ENCODE measurements at places on chromosomes 5 and 9.

- no peak for DNase-seq
These were observed 55.9 kb upstream of the NCS1 start for GRCh38 chr9:130116346-130116745.

- DNase-seq = no peak
These were observed 28.9 kb downstream of the TYRP1 start for GRCh38 chr9:12722131-12722530.

DNA sequence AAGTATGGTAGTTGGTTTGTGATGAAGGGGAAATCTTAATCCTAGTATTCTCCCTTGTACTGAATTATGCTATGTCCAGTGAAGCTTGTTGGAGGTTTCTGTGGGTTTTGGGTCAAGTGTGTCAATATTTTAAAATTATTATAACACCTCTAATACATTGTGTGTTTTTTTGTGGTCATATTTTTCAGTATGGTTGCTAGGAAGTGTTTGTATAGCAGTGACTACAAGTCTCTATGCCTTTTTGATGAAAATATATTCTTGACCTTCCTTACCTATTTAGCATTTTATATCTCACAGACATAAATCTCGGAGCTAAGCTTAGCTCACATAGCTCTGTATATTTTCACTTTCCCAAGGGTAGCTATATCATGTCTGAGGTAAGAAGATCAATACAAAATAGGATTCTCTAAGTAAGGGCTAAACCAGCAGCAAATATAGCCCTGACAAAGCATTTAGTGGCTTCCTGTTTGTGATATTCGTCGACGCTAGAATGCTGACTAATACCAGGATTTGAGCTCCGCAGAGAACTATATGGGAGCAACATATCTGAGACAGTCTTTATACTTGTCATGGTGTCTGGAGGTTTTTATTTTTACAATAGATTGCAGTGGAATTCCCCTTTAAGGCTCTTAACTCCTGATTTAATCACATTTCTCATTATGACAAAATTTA is 82.3 kb downstream of the MACIR start:
- no peak for DNase-seq

DNA sequence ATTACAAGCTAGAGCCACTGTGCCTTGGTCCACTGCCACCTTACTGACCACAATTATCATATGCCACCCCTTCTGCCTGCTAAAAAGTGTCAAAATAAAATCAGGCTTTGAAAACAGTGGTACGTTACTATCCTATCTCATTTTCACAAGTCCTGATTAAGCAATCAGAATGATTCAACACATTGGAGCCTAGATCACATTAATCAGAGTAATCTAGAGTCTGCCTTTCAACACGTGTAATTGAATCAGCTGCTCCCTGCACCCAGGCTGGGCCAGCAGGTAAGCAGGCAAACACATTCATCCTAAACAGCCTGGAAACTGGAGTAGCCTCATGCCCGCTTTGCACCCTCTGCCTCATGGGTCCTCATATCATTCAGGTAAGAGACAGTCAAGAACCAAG is 186.2 kb downstream of the DCP2 start:
- no peak for DNase-seq

DNA sequence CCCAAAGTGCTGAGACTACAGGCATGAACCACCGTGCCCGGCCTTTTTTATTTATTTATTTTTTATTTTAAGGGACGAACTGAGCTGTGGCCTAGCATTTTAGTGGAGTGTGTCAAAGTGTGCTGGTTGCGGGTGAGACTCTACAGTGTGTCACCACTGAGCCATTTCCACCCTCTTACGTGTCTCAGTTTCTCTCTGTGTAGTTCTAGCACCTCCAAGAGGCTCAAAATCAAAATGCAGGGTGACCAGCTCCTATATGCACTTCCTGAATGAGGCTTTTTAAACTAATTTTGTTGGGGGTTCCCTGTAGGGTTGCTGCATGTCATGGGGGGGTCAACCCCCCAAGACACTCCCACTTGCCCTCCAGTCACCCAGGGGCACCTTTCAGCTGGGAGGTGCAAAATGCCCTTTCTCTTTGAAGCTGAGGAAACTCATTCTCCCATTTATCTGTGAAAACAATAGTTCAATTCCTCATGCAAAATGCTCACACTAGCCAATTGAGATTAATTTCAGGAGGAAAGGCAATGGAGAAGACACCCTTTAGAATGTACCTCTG is 69.3 kb downstream of the COL15A1 start:
- no peak for DNase-seq

- no peak for DNase-seq
These were observed 356.0 kb upstream of the PANK3 start for GRCh38 chr5:168935183-168935582.

DNA sequence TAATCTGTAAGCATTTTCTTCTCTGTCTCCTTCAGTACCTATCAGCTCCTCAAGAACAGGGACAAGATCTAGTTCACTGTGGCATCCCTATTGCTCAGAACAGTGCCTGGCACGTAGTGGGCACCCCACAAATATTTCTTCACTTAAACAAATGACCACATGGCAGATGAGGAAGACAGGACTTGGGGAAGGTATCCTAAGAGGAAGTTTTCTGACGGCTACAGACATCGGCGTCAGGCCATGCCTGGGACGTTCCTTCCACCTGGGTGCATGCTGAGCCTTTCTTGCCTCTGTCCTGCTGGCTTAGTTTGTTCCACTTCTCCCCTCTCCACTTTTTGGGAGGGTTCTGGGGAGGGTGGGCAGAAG is 60.2 kb downstream of the NEURL1B start:
- no peak for DNase-seq

DNA sequence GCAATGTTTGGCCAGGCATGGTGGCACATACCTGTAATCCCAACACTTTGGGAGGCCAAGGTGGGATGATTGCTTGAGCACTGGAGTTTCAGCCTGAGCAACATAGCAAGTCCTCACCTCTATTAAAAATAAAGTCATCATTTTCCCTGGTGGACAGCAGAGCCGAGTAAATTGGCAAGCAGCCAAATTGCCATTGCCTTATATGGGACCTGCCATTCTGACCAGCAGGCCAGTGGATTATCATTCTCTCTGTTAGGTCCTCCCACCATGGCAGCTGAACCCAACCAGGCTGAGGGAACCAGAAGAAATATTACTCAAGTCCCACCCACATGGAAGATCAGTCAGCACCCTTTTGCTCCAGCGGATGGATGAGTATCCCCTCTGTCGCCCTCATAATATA is 1829.9 kb downstream of the EFNA5 start:
- no peak for DNase-seq

GRCh38 chr5:135825373-135826220 is 8.9 kb upstream of the SLC25A48 start:
- no peak for DNase-seq

- no peak for DNase-seq
These were observed 707.0 kb upstream of the ACO1 start for GRCh38 chr9:31677415-31677814.

DNA sequence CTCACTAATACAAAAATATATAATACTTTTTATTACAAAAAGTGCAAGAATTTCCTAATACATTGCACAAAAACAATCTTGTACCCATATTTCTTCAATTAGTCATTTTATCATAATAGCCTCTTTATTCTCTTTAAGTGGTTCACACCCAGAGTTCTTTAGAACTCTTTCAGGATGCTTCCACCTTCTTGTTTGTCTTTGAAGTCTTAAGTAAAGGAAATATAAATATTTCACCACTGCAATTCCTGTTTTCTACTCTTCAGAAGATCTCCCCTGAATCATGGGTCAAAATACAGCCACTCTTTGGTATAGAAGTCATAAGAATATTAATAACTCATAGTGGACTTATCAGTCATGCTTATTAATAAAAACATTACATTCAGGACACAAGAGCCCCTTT is 293.0 kb downstream of the ATPSCKMT start:
- DNase-seq = no peak

DNA sequence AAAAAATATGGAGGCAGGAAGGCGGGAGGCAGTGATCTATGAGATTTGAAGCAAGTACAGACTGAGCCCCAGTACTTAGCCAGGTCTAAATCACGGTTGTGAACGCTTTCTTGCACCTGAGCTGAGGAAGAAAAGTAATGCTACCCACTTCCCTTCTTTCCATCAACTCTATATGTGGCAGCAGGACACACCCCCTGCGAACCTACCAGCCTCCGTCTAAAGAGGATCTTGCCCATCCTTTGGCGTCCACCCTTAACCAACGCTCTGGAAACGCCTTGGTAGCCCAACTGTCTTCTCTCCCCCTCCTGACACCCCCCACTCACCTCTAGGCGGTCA is 545 bp downstream of the HMGCS1 start:
- DNase-seq = no peak

GRCh38 chr9:82763656-82764055 is 299.3 kb downstream of the RASEF start:
- DNase-seq = no peak

- DNase-seq = no peak
These were observed 6.0 kb downstream of the PDGFRB start for GRCh38 chr5:150149618-150150017.

GRCh38 chr5:16937503-16938161 is 1.5 kb upstream of the MYO10 start:
- DNase-seq = no peak

GRCh38 chr5:92144824-92145223 is 761.7 kb upstream of the ARRDC3 start:
- no peak for DNase-seq

- no peak for DNase-seq
These were observed 149.6 kb upstream of the DMRT1 start for GRCh38 chr9:691825-692400.

DNA sequence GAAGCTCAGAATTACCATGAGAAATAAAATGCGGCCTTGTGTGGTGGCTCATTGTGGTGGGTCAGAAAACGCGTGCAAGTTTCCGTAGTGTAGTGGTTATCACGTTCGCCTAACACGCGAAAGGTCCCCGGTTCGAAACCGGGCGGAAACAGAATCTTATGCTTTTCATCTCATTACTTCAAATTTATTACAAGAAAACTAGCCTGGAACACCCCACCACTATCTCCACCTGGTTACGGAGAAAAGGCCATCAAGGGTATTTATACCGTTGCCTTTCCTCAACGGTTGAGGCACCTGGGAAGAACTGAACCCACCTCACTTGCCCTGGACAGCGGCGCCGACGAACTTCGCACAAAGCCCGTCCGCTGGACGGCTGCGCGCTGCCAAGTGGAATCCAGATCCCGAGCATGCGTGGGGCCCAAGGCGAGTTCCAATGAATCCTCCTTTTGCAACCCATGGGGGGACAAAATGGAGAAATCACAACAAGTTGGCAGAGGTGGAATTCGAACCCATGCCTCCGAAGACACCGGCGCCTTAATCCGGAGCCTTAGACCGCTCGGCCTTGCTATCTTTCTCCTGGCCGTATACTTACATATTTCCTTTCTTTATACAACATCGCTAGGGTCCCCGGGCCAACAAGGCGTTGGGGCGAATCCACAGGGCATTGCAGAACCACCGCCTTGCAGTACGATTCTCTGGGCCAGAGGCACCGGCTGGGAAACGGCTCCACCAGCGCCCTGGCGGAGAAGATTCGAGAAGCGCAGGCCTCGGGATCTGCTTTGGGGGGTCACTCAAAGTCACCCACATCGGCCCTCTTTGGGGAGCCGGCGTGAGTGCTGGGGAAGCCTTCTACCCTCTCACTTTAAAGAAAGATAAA is 16.9 kb downstream of the OR2V2 start:
- no peak for DNase-seq

DNA sequence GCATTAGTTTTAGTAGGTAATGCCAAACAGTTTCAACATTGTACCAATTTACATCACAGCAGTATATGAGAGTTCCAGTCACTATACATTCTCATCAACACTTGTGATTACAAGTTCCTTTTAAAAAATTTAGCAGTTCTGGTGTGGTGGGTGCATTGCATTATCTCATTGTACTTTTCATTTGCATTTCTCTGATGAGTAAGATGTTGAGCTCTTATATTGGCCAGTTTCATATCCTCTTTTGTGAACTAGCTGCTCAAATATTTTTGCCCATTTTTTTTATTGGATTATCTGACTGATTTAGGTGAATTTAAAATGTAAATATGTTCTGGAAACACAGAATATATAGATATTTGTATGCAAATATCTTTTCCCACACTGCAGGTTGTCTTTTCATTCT is 160.9 kb upstream of the NR3C1 start:
- DNase-seq = no peak
